ENCODE measurements at places on chromosomes 16 and 17.

- DNase-seq: no peak
Observed at GRCh38 chr16:68724797-68725196, 12.3 kb upstream of the CDH1 start.

DNA sequence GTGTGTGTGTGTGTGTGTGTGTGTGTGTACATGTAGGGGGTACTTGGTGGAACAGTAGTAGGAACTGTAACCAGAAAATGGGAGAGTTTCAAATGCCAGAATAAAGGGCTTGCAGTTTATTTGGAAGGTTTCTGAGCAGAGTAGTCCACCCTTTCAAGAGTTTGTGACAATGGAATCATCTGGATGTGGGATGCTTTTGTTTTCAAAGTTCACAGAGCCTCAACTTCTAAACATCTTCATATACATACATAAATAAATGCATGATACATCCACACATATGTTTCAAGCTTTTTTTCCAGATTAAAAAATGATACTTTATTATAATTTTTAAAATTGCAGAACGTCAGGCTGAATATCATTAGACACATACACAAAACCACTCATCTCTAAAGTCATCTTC is 2.4 kb upstream of the PKD1L3 start:
- no peak for DNase-seq

DNA sequence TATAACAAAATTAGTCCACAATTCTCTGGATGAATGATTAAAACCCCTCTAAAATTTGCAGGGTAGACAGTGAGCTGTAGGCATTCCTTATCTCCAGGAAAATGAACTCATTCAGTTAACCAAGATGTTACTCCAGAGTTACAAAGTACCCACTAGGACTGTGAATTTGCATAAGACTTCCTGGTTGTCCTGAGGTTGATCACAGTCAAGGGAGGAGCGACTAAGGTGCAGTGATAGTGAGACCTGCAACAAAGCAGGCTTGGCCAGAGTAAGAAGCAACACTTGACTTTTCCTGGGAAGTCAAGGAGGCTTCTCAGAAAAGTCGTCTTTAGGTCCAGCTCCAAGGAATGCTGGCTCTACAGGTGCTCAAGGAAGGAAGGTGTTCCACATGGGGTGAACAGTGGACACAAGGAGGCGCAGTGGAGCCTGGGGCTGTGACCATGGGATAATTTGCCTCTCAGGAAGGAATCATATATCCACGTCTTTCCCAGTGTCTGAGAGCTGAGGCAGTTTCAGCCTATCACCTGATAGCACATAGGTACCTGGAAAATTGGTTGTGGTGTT is 821.1 kb upstream of the EEF2KMT start:
- no peak for DNase-seq

GRCh38 chr16:23293016-23293415 is 9.1 kb upstream of the SCNN1B start:
- DNase-seq: no peak

GRCh38 chr16:50553182-50553710 is 5.0 kb downstream of the NKD1 start:
- no peak for DNase-seq

DNA sequence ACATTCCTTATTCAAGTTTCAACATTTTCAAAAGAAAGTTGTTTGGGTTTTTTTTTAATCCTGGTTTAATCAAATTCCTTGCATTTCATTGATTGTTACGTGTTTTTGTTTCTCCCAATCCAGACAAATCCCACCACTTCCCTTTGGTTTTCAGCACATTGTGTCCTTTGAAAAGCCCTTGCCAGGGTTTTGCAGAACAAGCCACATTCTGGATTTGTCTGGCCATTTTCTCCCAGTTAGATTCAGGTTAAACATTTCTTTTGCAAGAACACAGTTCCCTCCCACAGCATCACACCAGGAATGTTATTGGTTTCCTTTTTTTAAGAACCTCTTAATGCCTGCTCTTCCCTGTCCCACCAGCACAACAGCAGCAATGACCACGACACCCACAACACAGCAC is 278.0 kb upstream of the SALL1 start:
- no peak for DNase-seq

DNA sequence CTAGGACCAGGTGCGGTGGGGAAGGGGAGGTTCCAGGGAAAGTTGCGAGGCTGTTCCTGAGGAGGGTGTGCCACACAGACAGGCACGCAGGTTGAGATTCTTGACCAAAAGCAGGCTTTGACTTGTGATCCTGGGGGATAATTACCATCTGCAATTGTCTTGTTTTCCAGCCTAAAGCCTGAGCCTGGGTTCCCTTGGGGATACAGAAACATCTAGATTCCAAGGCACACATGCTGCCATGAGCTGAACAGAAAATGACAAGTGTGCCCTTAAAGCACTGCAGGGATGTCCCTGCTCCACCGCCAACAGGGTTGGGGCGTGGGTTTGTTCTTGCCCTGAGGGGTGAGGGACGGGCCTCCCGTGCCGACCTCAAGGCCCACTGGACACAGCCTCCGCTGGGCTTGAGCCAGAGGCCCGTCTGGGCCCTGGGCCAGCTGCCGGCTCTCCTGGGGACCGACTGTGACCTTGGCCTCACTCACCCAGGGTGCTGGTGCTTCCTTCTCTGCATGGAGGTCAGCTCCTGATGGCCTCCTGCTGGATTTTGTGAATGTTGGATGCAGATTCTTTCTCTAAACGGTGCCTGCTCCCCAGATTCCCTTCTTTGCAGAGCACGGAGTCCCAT is 14.0 kb downstream of the CA5A start:
- DNase-seq: no peak

DNA sequence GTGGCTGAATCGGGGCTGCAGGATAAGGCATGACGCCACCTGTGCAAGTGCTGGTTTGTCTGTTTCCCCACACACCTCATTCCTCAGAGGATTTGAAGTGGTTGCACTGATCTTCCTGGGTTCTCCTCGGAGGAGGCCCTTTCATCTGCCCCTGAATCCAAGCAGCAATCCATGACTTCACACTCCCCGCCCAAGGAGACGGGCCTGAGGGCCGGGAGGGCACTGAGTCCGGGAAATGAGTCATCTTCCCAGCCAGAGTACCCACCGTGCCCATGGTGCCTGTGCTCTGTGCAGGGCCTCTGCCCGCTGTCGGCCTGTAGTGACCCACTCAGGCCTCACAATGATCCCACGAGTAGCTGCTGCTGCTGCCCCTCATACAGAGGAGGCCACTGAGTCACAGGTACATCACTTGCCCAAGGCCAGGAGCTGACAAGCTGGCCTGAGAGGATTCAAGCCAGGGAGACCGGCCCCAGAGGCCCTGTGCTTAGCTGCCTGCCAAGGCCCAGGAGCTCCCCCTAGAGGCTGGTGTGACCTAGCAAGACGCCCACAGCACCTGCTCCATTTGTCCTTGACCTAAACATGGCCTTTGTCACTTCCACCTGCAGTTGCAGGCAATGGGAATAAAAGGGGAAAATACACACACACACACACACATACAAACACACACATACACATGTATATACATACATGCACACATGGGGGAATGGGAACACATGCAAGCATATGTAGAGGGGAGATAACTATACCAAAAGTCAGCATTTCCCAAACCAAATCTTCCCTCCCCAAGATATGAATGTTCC is 240.0 kb downstream of the C16orf95 start:
- peak; percentile 64 for DNase-seq

- DNase-seq: peak; percentile 59
Observed at GRCh38 chr16:68744744-68745280, 7.7 kb downstream of the CDH1 start.

DNA sequence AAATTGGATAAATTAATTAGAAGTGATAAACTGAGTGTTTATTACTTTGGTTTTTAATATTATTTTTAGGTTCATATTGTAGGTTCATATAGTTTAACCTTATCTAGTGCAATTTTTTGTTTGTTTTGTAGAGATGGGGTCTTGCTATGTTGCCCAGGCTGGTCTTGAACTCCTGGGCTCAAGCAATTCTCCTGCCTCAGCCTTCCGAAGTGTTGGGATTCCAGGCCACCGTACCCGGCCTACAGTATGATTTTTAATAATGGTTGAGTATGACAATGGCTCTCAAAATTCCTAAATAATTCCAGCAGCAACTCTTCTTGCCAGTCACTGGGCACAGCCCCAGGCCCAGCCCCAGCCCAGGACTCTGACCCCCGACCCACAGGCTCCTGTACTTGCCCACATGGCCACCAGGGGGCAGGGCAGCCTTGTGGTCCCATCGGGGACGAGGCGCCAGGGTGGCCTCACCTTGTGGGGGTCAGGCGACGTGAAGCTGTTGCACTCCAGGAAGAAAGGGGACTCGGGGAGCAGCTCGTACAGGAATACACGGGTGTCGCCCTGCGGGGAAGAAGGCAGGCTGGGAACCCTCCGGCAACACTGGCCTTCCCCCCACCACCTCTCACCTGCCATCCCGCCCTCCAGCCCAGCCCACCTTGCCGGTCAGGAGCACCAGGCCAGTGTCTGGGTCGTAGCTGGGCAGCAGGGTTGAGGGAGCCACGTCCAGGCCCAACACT is 7.9 kb upstream of the PAM16 start:
- DNase-seq: peak; percentile 83

GRCh38 chr17:69246726-69247375 is 18.2 kb upstream of the ABCA10 start:
- DNase-seq: no peak

- DNase-seq: no peak
Observed at GRCh38 chr17:8153957-8154607, 1.9 kb upstream of the PER1 start.

- DNase-seq: no peak
Observed at GRCh38 chr16:339680-340079, 12.8 kb downstream of the AXIN1 start.

DNA sequence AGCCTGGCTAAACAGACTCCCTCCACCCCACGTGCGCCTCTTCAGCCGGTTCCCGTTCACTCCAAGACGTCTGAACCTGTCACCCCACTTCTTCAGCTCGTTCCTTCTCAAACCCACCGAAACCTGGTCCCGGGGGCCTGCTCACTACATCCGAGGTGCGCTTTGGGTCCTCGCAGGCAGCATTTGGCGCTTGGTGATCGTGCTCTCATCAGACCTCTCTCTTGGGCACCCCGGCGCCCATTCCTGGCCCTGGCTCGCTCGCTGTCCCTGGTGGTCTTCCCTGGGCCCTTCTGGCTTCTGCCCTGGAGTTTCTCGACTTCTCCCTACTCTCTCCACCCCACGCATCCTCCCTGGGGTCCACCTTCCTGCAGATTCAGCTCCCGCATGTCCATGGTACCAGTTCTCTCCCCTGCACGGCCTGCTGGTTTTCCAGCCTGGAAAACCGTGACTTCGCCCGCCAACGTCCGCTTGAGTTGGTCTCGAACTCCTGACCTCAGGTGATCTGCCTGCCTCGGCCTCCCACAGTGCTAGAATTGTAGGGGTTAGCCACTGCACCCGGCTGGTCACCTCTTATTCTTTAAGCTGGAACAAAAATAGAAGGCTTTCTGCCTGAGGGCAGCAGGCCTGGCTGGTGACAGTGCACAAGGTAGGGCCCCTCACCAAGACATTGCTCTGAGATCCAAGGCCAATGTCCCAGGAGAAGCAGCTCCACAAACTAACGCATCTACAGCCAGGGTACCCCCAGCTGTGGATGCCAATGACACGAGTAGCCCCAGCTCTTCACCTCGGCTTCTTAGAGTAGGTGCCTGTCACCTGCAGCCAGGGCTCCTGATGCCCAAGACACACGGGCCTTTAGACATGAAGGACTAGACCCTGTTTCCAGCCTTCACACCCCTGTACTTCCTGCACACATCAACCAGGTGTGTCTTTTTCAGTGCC is 1.1 kb upstream of the MEAK7 start:
- no peak for DNase-seq

DNA sequence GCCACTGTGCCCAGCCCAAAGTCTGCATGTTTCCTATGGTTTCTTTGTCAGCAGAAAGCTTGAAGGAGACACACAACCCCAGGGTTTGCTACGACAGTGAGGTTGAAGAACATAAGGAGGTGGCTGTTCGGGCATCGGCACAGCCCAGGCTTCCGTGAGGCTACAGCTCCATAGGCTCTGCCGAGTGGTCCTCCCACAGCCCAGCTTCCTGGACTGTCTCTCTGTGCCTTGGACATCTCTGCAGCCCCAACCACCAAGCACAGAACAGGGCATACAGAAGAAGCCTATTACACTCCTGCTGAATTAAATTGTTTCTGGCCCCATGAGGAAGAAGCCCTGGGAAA is 3.2 kb upstream of the HAP1 start:
- DNase-seq: no peak

- no peak for DNase-seq
Observed at GRCh38 chr17:19270347-19270703, 33.2 kb downstream of the EPN2 start.

GRCh38 chr16:81505011-81505661 is 60.5 kb downstream of the CMIP start:
- no peak for DNase-seq

DNA sequence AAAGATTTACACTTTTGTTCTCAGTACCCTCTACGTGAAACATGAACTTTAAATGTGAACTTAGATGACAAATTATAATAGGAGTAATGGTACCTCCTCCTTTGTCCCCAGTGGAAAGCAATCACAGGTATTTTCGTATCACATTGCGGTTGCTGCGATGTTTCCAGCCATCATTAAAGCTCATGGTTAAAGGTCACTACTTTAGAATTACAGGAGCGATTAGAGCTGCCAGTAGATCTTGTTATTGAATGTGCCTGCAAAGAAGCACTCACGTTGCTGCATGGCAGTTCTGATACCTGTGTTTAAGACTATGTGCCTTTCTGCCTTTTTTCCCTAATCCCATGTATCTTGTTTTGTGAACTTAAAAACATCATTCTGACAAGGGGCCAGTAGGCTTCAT is 301.0 kb downstream of the CPPED1 start:
- DNase-seq: no peak

GRCh38 chr17:39568702-39569101 is 39.0 kb downstream of the NEUROD2 start:
- DNase-seq: no peak

DNA sequence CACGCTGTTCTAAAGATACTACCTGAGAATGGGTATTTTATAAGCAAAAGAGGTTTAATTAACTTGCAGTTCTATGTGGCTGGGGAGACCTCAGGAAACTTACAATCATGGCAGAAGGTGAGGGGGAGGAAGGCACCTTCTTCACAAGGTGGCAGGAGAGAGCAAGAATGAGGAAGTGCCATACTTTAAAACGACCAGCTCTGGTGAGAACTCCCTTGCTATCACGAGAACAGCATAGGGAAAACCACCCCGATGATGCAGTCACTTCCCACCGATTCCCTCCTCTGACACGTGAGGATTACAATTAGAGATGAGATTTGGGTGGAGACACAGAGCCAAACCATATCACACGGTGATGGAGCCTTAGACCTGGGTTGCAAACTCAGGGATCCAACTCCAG is 317.5 kb upstream of the EEF2KMT start:
- no peak for DNase-seq

DNA sequence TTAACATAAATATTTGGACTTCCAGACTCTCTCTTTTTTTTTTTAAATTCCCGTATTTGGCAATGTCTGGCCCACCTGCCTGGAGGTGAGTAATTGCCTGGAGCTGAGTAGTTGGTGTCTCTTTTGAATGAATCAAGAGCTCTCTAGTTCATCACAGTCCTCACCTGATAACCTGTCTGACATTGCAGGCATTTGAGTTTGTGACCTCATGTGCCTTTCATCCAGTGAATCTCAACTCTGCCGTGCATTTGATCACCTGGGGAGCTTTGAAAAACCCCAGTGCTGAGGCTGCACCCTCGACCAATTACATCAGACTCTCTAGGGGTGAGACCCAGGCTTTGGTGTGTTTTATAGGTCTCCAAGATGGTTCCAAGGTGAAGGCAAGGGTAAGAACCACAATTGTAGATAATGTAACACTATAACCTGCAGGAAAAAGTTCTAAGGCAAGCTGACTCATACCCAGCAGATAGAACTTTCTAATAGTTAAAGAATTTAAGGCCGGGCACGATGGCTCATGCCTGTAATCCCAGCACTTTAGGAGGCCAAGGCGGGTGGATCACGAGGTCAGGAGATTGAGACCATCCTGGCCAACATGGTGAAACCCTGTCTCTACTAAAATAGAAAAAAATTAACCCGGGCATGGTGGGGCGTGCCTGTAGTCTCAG is 24.5 kb upstream of the HS3ST2 start:
- DNase-seq: no peak

Measured in HuH-7.5 (cell line).